NCI-H1105 (cell line): ENCODE measurements at places on chromosomes 3 and 15.
A peak's percentile ranks its signal among the peaks of the same experiment; 100 is the strongest.

- no peak for DNase-seq
Observed at GRCh38 chr15:39585871-39586301, 5.0 kb downstream of the THBS1 start.

DNA sequence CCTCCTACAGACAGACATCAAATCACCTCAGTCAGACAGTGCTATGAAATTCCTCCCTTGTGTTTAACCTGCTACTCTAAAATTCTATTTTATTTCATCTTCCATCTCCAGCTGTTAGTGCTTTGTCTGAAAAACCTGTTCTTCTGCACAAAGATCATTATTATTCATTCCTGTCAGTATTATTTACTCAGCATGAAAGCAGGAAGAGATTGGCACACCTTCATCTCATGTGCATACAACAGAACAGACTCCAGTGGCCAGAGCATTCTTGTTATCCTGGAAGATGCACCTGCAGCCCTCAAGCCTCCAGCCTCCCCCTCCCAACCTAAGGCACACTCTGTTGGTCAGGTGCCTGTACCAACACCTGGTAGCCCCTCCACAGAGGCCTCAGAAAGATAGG, 1.8 kb upstream of the ROPN1B start:
- DNase-seq = peak; percentile 53

DNA sequence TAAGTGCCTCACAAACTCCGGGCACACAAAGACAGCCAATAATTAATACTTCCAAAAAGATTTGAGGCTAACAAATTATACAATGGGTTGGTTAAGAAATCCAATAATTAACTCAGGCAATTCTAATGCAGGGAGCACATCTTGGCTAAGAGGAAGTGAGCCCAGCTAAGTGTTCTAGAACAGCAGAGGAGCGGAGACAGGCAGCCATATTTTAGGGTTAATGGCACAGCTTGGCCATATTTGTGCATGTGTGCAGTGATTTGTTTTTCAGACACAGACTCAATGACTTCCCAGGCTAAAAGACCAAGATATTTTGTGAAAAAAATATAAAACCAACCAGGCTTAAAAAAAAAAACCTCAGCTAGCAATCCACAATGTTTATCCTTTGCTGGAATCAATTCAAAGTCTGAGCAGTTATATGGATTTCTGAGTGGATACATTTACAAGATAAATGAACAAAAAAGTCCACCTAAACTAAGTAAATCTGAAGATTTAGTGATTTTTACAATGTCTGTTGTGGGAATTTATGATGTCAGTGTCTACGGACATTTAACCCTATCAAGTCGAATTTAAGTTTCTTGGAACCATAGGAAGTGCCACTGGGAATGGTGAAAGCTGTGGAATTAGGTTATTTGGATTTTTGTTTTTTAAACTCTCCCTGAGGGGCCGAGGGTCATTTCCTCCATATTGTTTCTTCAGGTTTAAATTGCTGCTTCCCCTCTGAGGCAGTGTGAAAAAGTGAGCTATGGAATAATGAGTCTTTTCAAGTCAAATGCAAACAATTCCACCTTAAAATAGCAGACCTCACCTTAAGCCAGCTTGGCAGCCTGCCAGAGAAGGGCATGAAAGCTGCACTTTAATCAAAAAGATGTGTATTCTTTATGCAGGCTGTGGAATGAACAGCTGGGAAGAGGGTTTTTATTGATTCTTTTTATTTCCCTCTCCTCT, 413.7 kb upstream of the TBL1XR1 start:
- DNase-seq = peak; percentile 94

DNA sequence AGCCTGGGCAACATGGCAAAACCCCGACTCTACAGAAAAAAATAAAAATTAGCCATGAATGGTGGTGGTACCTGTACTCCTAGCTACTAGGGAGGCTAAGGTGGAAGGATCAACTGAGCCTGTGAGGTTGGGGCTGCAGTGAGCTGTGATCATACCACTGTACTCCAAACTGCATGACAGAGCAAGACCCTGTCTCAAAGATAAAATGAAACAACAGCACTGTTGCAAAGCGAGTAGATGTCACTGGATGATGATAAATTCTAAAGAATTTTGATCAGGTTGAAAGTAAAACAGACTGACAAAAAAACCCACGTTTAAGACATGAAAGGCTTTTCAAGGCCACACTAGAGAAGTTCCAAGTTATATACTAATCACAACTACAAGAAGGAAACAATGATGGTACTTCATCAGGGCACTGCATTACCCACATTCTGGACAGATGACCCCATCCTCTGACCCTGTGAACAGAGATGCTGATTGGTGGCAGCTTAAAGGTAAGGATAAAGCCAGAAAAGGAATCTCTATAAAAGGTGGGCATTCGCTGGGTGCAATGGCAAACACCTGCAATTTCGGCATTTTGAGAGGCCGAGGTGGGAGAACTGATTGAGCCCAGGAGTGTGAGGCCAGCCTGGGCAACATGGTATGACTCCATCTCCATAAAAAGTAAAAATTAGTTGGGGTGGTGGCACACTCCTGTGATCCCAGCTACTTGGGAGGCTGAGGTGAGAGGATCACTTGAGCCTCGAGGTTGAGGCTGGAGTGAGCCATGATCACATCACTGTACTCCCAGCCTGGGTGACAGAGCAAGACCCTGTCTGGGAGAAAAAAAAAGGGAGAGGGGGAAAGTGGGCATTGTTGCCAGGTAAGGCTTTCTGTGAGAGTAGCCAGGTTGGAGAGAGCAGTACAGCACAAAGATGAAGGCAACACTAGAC, 59.2 kb downstream of the TBL1XR1 start:
- no peak for DNase-seq
